ENCODE measurements at places on chromosomes 7 and 10. TPM values are rescaled to one million over a fixed set of nuclear protein-coding genes. Genes with fewer than 3 reads are reported as not detected.

DNA sequence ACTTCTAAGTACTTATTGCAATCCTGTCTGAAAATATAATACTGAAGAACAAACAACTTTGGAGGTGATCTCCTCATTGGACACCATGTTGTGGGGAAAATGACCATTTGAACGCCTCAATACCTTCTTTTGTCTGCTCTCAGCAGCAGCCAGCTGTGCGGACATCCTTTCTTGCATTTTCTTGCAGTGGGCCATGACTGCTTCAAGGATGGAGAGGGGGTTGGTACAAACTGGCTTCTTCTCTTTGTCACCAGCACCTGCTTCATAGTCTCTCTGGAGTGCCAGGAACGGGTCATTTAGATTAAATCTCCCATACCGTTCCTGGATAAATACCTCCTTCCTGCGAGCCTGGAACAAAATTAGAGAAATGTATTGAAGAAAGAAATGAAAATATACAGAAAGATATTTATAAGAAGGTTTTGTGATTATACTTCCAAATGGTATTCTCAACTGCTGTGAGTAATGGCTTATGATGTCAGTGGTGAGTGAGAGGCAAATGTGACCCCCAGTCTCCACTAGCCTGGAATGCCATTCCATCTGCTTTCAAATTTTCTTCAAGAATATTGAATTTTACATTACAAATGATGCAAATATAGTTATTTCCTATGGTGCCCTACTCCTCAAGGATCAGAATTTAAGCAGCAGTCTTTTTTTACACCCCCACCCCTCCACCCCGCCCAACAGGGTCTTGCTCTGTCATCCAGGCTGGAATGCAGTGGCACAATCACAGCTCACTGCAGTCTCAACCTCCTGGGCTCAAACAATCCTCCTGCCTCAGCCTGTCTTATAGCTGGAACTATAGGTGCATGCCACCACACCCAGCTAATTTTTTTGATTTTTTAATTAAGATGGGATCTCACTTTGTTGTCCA lies 62.4 kb downstream of the CTTNBP2 start:
- H3K4me1 ChIP-seq = peaks cover 17% of the 10 kb centered on the region
- no peak for DNase-seq
- no peak overlapping the region for H3K4me3 ChIP-seq
- H3K36me3 ChIP-seq = no peaks in the 10 kb centered on the region

- H3K4me1 ChIP-seq = no peaks in the 10 kb centered on the region
- no peaks in the 10 kb centered on the region for H3K27me3 ChIP-seq
- no peak for DNase-seq
- no peak overlapping the region for H3K4me3 ChIP-seq
Observed at GRCh38 chr10:20247454-20247853, 431.2 kb downstream of the PLXDC2 start.

DNA sequence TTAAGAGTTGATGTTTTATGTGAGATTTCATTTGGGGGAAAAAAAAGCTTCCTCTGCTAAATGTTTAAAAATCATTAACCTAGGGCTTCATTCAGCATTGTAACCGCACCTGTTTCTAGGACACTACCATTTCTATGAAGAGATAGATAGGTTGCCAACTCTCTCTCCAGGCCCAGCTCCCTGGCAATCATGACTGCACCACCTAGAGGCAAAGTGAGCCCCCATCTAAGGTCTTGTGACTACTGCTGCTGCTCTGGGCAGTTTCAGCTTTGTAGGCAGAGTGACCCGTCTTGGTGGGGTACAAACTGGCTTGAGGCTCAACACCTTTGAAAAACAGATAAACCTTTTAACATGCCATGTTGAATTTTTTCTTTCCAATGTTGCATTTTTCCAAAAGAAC lies 27.3 kb upstream of the MRC1 start:
- H3K27ac ChIP-seq = no peak overlapping the region
- DNase-seq = no peak
- H3K27me3 ChIP-seq = no peaks in the 10 kb centered on the region
- no peak overlapping the region for H3K4me3 ChIP-seq

GRCh38 chr10:34885898-34886297 lies 70.8 kb upstream of the PARD3 start:
- H3K27ac ChIP-seq = no peak overlapping the region
- H3K36me3 ChIP-seq = no peaks in the 10 kb centered on the region
- no peak for DNase-seq
- H3K4me3 ChIP-seq = no peak overlapping the region
- H3K27me3 ChIP-seq = no peaks in the 10 kb centered on the region

DNA sequence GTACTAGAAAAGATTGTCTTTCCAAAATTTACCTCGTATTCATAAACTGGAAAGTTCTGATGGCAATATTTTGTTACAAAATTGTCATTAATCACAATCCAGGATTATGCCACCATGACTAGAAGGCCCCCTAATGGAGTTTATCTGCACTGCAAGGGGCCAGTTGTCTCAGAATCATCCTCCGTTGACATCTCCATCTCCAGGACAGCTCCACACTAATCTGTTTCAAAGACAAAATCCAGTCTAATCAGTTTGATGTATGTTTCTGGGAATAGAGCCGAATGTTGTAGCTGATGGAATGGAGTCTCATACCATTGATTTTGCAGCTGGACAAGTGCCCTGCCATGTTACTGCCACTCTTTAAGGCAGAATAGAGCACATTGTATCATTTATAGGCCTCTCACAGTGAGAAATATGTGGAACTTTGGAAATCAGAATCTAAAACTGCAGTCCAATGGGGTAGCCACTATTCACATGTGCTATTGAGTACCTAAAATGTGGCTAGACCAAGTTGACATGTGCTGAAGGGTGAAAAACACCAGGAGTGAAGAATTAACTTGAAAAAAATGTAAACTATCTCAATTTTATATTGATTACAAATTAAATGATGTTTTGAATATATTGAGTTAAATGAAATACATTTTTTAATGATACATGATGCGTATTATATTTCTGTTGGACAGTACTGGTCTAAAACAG lies 38.3 kb upstream of the TOMM7 start:
- no peak for DNase-seq

DNA sequence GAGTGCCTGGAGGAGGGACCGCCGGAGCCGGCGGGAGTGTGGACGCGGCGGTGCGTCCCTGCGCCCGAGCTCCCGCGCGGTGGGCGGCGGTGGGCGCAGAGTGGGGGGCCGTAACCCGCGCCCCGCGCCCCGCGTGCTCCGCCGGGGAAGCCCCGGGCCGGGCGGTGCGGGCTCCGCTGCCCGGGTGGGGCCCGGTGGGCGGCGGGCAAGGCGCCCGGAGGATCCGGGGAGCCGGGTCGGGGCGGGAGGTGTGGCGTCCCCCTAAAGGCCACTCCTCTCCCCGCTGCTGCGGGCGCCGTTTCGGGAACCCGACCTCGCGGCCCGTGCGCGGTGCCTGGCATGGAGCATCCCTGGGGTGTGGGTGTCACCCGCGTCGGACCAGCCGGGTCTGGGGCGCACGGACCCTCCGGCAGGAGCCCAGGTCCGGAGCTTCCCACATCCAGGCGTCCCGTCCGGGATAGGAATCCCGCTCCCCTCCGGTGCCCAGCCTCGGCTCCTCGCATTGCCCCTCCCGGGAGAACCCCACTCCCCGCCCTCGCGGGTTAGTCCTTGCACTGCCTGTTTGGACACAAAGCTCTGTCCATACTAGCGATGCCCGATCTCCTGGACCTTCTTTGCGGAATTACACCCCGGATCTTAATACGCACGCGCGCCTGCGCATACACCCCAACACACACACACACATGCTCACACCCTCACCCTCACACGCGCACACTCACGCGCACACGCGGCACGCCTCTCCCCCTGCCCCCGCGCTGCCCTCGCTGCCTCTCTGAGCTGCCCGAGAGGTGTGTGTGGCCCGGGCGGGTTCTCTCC lies 723 bp downstream of the MTURN start:
- peaks cover 54% of the 10 kb centered on the region for H3K4me1 ChIP-seq
- H3K36me3 ChIP-seq = no peaks in the 10 kb centered on the region
- H3K27me3 ChIP-seq = no peaks in the 10 kb centered on the region
- peak overlapping the region; percentile 98 for H3K27ac ChIP-seq

GRCh38 chr7:84941291-84941690 lies 245.6 kb downstream of the SEMA3D start:
- peaks cover 8% of the 10 kb centered on the region for H3K4me1 ChIP-seq
- no peak overlapping the region for H3K4me3 ChIP-seq
- DNase-seq = no peak
- no peaks in the 10 kb centered on the region for H3K27me3 ChIP-seq
- H3K36me3 ChIP-seq = no peaks in the 10 kb centered on the region

GRCh38 chr7:131222171-131222570 lies 105.5 kb upstream of the MKLN1 start:
- H3K27me3 ChIP-seq = no peaks in the 10 kb centered on the region
- no peak overlapping the region for H3K27ac ChIP-seq
- H3K4me1 ChIP-seq = peaks cover 22% of the 10 kb centered on the region
- H3K36me3 ChIP-seq = no peaks in the 10 kb centered on the region
- DNase-seq = peak; percentile 34

DNA sequence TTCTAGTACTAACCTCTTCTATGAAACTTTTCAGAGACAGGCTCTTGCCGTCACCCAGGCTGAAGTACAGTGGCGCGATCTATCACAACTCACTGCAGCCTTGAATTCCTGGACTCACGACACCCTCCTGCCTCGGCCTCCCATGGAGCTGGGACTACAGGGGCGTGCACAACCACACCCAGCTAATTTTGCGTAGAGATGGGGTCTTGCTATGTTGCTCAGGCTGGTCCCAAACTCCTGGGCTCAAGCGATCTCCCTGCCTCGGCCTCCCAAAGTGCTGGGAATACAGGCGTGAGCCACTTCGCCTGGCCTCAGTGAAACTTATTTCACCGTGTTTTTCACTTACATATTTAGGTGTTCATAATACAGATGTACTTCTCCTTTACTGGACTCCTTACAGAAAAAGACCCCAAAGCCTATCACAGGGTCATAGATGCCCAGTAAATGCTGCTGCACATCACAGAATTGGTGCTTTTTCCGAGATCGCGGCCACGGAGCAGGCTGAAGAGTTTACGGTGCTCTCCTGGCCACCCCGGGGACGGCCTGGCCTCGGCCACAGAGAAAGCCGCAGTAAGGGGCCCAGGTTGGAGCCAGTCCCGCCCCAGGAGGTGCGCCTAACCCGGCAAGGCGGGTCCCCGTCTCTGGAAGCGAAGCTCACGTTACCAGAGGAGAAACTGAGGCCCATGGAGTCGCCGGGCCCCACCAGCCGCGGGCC lies 595 bp downstream of the TBL2 start:
- peak overlapping the region; percentile 92 for H3K27ac ChIP-seq
- H3K36me3 ChIP-seq = peaks cover 14% of the 10 kb centered on the region
- H3K27me3 ChIP-seq = no peaks in the 10 kb centered on the region
- DNase-seq = no peak
- peaks cover 46% of the 10 kb centered on the region for H3K4me1 ChIP-seq

- no peak for DNase-seq
- peaks cover 4% of the 10 kb centered on the region for H3K4me1 ChIP-seq
- no peaks in the 10 kb centered on the region for H3K36me3 ChIP-seq
- no peaks in the 10 kb centered on the region for H3K27me3 ChIP-seq
- no peak overlapping the region for H3K27ac ChIP-seq
Observed at GRCh38 chr7:134372858-134373257, 56.1 kb upstream of the SLC35B4 start.

- no peaks in the 10 kb centered on the region for H3K4me1 ChIP-seq
- no peak overlapping the region for H3K27ac ChIP-seq
- no peak overlapping the region for H3K4me3 ChIP-seq
- no peak for DNase-seq
- no peaks in the 10 kb centered on the region for H3K36me3 ChIP-seq
Observed at GRCh38 chr10:7045891-7046599, 364.8 kb downstream of the SFMBT2 start.

GRCh38 chr7:134933460-134934068 lies 52.7 kb upstream of the AGBL3 start:
- DNase-seq = no peak
- no peaks in the 10 kb centered on the region for H3K27me3 ChIP-seq
- peaks cover 3% of the 10 kb centered on the region for H3K36me3 ChIP-seq
- peaks cover 94% of the 10 kb centered on the region for H3K4me1 ChIP-seq
- H3K27ac ChIP-seq = peak overlapping the region; percentile 89
- no peak overlapping the region for H3K4me3 ChIP-seq

The EEPD1 gene
- 27.9 TPM for total RNA-seq

The UTF1 gene
- not detected for total RNA-seq

The GRID1 gene
- total RNA-seq = 0.98 TPM

The TSPAN33 gene
- 7.6 TPM for total RNA-seq

The PITX3 gene
- not detected for total RNA-seq

All from esophagus muscularis mucosa (tissue), 4 donors.